ENCODE measurements at places on chromosomes 16 and 17. TPM values are rescaled to one million over a fixed set of nuclear protein-coding genes. Genes with fewer than 3 reads are reported as not detected.

NPTX1 gene
- total RNA-seq = not detected

KRTAP4-3 gene
- not detected for total RNA-seq

BCL6B gene
- total RNA-seq = not detected

KRTAP2-3 gene
- not detected for total RNA-seq

KRTAP2-2 gene
- total RNA-seq = not detected

CEP20 gene
- total RNA-seq = 62.8 TPM

DNA sequence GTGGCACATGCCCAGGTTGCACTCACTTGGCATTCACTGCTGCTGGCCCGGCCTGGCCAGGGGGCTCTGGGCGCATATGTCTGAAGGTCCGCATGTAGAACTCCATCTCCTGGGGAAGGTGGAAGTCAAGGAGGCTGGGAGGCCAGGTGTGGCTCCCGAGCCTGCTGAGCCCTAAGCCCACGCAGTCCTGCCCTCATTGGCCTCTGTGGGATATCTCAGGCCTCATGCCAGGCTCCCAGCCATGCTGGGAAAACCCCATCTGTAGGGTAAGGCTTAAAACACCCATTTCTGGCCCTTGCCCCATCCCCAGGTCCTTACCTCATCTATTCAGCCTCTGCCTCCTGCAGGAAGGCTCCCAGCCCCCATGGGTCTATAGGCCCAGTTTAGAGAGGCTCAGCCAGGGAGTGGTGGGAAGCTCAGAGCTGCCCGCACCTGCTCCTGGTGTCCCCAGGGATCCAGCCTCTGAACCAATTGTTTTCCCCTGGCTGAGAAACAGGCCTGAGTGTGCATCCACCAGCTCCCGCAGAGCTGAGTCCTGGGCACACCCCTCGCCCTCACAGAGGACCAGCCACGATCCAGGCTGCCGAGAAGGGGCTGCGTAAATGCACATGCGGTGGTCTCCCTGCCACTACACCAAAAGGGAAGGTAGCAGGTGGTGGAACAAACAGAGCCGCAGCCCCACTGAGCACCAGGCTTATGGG is 2.3 kb upstream of the TPPP3 start:
- no peak for DNase-seq

- DNase-seq = no peak
Measured at GRCh38 chr16:15620611-15621195, 22.3 kb downstream of the MARF1 start.

- DNase-seq = peak; percentile 69
Measured at GRCh38 chr16:1300664-1301476, 8.6 kb upstream of the UBE2I start.

DNA sequence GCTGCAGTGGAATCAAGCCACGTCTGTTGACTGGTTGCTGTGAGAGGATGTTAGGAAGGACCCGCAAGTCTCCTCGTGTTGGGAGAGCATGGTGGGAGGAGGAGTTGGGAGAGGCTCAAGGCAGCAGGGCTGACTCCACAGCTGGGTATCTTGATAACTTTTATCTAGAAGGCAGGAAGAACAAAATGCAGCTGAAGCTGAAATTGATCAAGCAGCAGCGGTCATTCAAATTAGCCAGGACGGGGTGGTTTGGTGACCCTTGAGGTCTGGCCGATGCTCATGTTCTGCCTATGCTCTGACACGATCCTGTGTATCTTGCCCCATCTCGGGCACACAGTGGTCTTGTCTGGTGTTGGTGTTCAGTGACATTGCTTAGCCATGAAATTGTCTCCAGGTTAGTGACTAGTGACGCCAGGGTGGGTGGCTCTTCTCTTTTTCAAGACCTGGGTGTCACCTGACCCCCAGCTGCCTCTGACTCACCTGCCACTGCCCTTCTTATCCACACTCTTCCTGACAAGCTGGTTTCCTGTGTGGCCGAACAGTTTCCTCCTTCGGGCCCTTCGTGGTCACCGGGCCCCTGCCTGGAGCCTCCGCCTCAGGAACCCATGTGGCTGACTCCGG is 19.1 kb downstream of the NPTX1 start:
- no peak for DNase-seq

DNA sequence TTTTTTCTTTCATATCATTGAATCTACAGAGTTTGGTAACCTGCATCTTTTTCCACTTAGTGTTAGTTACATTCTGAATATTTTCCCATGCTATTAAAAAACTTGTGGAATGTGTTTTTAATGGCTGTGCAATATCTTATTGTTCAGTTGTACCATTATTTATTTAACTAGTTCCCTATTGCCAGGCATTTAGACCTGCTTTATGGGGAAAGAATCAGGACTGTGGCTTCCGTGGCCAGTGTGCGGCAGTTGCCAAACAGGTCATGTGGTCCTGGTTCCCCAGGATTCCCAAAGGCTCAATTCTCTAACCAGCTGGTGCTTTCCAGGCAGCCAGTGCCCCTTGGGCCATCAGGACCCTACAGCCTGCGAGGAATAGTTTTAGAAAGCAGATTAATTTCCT is 30.8 kb downstream of the NDEL1 start:
- DNase-seq = no peak

DNA sequence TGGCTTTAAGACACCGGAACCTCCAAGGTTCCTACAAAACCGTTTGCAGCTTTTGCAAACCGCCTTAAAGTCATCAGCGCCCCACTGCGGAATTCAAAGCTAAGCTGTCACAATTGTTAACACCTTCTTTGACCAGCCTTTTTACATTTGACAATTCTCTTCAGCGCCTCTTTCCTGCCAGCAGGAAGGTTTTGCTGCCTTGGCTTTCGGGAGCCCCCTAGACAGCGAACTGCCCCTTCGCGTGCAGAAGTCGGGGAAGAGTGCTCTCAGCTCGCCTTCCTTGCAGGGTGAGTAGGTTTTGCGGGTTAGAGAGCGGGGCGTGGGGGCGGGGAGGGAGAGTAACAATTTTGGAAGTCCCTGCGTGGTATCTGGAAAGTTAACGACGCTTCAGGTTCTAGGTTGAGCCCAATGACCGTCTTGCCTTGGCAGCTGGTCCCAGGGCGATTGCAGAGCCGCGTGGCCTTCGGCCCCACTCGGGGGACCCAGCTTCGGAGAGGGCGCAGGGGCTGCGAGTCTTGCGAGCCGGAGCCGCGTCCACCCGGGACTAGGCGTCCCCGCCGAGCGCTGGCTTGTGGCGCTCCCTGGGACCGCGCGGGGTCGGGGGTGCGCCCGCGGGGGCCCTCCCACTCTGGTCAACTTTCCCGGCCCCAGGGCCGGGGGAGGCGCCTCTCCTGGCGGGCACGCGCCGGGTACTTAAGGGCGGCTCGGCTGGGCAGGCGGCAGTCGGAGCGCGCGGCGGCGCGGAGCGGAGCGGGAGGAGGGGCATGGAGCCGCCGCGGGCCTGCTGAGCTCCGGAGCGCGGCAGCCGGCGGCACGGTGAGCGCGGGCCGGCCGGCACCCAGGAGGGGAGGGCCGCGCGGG is at the start of gene HAS3:
TSS of gene HAS3 (plus strand) at position 153 of the 861 bp plus-strand sequence. CDS start 3,743 bp downstream, outside the sequence.
- peak; percentile 12 for DNase-seq

DNA sequence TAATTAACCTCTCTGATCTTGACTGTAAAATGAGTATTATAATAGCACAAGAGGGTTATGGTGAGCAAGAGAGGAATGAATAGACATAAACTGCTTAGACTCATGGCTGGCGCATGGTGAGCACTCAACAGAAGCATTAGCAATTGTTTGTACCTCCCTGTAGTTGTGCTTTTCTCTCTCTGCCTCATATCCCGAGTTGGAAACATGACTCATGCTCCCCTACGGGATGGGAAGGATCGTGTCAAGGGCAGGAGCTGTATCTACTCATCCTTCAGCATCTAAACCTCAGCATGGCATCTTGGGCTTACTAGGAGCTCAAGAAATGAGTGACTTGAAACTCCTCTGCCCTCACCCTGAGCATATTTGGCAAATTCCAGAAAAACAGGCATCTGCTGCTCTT is 299.6 kb downstream of the MAP2K4 start:
- DNase-seq = no peak

GRCh38 chr17:57234061-57234738 is 22.1 kb upstream of the MSI2 start:
- no peak for DNase-seq

- no peak for DNase-seq
Measured at GRCh38 chr17:51618476-51618875, 358.1 kb downstream of the UTP18 start.

- peak; percentile 78 for DNase-seq
Measured at GRCh38 chr17:2054512-2055291, at the start of gene HIC1. Gene HIC1, plus strand, starts transcription at chr17:2055103. Its CDS starts 1,588 bp downstream, at chr17:2056691.

- DNase-seq = no peak
Measured at GRCh38 chr16:30700491-30700890, 1.5 kb downstream of the SRCAP start.
